Dorsolateral prefrontal cortex (tissue), 122 donors: ENCODE measurements at places on chromosomes 1 and 21.

GRCh38 chr21:44598061-44598460 is 2.3 kb upstream of the KRTAP10-7 start:
- no peak for DNase-seq

GRCh38 chr1:151199873-151200581 is 1.7 kb downstream of the PIP5K1A start:
- no peak for DNase-seq

- DNase-seq: no peak
Observed at GRCh38 chr1:204947338-204947737, 76.7 kb downstream of the NFASC start.

GRCh38 chr1:157781048-157781447 is 4.1 kb upstream of the FCRL2 start:
- no peak for DNase-seq

DNA sequence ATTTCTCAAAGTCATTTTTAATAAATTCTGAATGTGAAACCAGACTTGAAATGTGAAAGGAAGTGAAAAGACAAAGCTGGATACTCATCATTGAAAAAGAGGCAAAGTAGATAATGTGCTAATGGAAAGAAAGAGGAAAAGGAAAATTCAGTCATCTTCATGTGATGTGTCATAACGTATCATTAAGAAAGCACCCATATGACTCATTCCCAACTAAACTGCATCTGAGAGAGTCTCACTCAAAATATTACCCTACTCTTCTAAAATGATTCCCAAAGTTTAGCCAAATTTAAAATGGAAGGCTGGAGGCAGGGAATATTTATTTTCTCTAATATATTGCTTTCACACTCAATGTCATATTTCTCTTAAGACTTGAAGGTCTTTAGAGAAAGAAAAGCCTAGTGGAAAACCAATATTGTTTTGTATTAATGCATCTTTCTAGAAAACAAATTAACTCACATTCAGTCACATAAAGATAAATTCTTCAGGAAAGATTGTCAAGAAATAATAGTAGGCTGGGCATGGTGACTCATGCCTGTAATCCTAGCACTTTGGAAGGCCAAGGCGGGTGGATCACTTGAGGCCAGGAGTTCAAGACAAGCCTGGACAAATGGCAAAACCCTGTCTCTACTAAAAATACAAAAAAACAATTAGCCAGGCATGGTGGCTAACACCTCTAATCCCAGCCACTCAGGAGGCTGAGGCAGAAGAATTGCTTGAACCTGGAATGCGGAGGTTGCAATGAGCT is 129.9 kb downstream of the SLC30A10 start:
- DNase-seq: no peak

GRCh38 chr1:83606416-83606955 is 392.4 kb downstream of the TTLL7 start:
- DNase-seq: no peak

DNA sequence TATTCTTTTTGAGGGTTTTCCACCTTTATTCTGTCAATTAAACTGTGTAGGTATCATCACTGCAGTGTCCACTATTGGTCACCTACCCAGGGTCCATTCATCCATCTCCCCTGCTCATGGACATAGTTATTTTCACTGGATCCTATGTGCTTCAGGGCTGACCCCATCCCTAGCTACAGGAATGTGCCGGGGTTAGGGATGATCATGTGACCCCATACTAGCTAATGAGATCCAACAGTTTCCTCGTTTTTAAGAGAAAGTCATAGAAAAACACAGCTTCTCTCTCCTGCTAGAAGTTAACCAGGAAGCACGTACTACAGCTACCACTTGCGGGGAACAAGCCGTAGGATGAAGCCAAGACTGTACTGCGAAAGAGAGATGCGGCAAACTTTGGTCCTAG is 19.6 kb downstream of the PTGER3 start:
- no peak for DNase-seq

- DNase-seq: no peak
Observed at GRCh38 chr1:110559157-110559556, 40.2 kb upstream of the KCNA10 start.

DNA sequence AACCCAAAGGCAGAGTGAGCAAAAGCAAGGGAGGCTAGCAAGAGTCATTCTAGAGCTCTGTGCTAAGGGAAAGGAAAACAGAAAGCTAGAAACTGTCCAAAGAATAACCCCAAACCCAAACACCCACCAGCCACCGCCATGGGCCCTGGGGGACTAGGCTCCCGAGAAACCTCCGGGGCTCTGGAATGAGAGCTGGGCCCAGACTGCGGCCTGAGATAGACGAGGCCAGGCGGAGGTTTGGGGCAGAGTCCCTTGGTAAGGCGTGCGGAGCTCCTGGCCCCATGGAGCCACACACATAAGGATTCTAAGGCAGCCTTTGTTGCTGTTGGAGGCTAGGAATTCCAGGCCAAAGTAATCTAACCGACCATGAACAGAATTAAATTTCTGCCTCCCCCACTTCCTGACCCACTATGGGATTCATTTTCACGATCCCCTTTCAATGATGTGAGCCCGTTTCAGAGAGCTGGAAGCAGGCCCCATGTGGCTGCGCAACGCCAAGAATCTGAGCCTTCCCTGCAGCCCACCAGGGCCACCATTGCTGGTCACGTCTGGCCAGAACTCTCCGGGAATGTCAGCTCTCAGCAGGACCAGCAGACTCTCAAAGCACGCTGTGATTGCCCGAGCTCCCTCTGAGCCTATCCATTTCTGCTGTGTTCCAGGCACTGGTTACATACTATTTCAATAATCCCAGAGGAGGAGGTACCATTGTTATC is 145.0 kb downstream of the TRABD2B start:
- DNase-seq: no peak

DNA sequence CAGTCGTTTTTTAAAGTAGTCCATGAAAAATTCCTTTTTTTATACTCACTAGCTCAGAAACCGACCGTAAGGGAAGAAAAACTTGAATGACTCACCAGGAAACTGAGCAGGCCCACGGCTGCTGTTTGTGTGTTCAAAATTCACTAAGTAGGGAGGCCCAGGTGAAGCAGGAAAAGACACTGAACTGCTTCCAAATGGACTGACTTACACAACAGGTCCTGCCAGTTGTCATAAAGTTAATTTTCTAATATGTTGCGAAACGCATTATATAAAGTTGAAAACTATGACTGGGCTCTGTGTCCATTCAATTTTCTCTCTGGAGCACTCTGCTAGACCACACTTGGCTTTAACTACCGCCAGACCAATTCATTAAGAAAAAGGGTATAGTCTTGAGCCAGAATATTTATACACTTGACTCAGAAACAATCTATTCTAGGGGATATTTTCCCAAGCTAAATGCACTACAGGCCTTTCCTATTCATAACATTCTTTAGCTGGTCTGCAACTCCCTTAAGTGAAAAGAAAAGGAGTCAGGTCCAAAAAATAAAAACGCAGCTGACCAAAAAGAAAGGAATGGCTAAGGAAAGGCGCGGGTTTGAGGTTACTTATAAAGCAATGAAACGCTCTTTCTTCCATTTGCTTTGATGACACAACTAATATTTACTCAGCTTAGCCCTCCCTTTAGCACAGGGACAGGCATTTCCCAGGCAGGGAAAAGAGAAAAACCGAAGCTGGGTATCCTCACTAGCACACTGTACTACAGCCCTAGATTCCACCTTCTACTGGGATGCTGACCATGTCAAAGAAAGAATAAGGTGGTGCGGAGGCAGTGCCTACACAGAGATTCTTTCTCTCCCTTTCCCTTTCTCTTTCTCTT is 306.3 kb upstream of the ESRRG start:
- DNase-seq: no peak

GRCh38 chr21:27154451-27155129 is 187.7 kb upstream of the ADAMTS5 start:
- no peak for DNase-seq

- no peak for DNase-seq
Observed at GRCh38 chr1:231720652-231721325, 94.2 kb downstream of the DISC1 start.

GRCh38 chr1:204127597-204128242 is 24.1 kb downstream of the ETNK2 start:
- DNase-seq: peak; percentile 69

GRCh38 chr1:237864338-237865244 is 26.1 kb downstream of the ZP4 start:
- DNase-seq: peak; percentile 83

GRCh38 chr1:47559944-47560695 is 122.3 kb downstream of the FOXD2 start:
- DNase-seq: no peak

DNA sequence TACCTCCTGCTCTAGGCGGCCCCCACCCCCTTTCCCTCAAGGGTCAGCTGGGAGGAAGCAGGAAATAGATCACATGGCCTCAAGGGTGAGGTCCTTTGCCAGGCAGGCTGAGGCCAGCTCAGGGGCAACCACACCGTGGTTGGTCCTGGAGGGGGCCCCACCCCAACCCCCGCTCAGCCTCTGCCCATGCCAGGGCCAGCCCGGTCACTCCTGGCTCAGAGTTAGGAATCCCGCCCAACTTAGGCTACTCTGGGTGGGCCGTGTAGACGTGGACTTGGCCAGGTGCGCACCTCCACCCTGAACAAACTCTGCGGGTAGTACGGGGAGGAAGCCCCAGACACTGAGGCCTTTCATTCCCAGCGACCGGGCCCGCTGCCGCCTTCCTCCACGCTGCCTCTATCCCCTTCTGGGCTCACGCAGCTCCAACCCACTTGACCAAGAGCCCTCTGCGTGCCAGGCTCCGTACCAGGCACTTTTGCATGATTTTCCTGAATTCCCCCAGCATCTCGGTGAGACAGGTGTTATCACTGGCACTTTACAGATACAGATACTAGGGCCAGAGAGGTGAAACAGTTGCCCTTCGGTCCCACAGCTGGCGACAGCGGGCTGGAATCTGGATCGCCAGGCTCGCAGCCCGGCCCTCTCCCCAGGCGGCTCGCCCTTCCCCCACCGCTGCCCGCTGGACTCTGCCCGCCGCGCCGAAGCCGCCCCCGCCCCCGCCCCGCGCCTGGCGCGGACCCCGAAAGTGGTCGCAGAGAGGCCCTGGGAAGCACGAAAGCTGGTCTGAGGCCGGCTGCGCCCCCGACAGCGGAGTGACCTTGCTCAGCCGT is 769 bp downstream of the GALE start:
- no peak for DNase-seq

DNA sequence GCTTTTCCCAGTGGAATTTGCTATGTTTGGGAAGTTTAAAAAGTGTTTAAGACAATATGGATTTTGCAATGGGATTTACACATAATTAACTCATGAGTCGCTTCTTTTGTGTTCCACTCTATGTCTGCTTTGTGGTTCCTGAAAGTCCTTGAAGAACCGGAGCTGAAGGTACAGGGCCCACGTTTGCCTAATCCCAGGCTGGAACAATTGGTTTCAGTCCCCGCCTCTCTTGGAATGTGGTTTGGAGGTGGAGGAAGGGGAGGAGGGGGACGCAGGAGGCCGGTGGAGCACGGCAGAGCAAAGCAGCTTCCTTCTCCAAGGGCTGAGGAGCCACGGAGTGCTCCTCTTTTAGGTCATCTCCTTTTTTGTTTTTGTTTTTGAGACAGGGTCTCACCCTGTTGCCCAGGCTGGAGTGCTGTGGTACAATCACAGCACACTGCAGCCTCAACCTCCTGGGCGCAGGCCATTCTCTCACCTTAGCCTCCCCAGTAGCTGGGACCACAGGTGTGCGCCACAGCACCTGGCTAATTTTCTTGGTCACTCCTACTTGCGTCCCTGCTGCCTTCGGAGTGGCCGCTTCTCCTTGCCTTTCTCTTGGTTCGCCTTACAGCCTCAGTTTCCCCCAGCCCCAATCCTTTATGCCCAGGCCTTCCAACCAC is 129.5 kb upstream of the ERRFI1 start:
- DNase-seq: no peak

DNA sequence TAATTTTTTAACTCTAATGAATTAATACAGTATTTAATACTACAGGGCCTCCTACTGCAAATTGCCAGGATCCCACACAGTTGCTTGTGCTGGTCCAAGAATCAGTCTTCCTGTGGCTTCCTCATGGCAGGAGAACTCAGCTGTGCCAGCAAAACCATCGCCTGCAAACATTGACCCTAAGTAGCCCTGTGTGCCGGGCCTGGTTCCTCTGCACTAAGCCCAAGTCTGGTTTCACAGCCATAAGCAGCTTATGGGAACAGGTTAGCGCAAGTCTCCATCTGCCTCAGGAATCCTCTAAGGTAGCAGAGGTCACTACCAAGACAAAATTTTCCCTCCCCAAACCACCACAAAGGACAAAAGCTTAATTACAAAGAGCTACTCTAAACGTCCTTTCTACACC is 216.6 kb downstream of the PLA2G4A start:
- DNase-seq: no peak

GRCh38 chr1:43982808-43983207 is 3.8 kb downstream of the B4GALT2 start:
- DNase-seq: no peak

- DNase-seq: no peak
Observed at GRCh38 chr21:27776925-27777553, 810.2 kb upstream of the ADAMTS5 start.

GRCh38 chr1:10267921-10268320 is 57.6 kb downstream of the KIF1B start:
- no peak for DNase-seq

DNA sequence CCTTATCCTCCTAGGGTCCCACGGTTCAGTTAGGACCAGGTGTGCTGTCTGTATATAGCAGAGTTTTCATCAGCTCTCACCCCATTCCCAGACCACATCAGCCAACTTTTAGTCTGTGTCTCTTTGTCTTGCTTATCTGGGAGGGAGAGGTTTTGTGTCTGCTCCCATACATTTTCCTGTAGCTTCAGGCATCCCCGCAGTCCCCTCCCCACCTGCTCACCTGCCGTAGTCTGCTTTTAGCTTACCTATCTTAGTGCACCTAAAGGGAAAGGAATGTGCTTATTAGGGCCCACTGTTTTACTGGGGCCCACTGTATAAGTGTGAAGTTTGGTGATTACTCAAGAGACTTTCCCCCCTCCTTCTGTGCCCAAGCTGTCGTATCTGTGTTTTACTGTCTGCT is 225.1 kb downstream of the PLA2G4A start:
- no peak for DNase-seq

- DNase-seq: no peak
Observed at GRCh38 chr1:213744780-213745179, 243.0 kb upstream of the PROX1 start.

DNA sequence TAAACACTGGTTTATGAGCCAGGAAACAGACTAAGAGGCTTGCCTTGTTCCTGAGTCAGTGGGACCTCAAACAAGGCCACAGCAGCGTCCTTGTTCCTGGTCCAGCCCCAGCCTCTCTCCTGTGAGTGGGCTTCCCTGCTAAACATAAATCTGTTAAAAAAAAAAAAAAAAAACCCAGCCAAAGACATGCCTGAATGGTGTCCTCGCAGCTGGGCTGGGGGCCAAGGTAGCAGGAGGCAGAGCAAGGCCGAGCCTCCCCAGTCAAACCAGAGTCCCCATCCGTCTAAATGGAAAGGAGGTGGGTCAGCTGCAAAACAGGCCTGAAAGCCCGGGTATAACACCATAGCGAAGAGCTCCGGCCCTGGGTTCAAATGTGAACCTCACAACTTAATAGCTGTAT is 18.1 kb upstream of the IFFO2 start:
- no peak for DNase-seq

- no peak for DNase-seq
Observed at GRCh38 chr1:63557365-63557987, 34.2 kb downstream of the EFCAB7 start.

GRCh38 chr1:226287587-226287986 is 21.4 kb downstream of the LIN9 start:
- no peak for DNase-seq

- DNase-seq: no peak
Observed at GRCh38 chr1:63618011-63618410, 24.8 kb downstream of the PGM1 start.
